ENCODE measurements at places on chromosomes 6 and 20.

DNA sequence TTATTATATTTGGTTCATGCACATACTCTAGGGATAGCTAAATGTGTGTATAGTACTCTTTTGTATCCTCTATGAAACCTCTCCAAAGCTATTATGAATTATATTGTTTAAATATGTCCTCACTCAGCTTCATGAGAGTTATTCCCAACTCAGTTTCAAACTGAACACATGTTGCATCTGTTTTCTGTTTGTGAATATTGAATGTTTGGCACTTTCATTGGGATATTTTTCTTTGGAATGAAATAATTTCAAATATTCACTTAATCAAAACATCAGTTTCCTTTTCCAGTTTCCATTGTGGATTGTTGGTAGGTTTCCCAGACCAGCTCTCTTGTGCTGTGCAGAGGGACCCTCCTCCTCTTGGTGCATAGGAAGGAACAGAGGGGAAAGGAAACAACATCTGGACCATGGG is 46.6 kb downstream of the HDAC2 start:
- no peak for DNase-seq

- DNase-seq: peak; percentile 69
Observed at GRCh38 chr20:35568645-35569044, 26.8 kb downstream of the ERGIC3 start.

- DNase-seq: no peak
Observed at GRCh38 chr6:124132256-124132655, 328.6 kb downstream of the NKAIN2 start.

DNA sequence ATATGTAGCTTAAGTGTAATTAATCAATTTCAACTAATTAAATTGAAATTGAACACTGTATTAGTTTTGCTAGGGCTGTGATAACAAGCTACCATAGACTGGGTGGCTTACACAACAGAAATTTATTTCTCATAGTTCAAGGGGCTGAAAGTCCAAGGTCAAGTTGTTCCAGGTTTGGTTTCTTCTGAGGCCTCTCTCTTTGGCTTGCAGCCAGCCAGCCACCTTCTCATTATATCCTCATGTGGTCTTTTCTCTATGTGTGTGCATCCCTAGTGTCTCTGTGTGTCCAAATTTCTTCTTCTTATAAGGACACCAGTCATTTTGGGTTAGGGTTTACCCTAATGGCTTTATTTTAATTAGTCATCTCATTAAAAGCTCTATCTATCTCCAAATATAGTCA is 611.7 kb downstream of the UTRN start:
- DNase-seq: no peak

DNA sequence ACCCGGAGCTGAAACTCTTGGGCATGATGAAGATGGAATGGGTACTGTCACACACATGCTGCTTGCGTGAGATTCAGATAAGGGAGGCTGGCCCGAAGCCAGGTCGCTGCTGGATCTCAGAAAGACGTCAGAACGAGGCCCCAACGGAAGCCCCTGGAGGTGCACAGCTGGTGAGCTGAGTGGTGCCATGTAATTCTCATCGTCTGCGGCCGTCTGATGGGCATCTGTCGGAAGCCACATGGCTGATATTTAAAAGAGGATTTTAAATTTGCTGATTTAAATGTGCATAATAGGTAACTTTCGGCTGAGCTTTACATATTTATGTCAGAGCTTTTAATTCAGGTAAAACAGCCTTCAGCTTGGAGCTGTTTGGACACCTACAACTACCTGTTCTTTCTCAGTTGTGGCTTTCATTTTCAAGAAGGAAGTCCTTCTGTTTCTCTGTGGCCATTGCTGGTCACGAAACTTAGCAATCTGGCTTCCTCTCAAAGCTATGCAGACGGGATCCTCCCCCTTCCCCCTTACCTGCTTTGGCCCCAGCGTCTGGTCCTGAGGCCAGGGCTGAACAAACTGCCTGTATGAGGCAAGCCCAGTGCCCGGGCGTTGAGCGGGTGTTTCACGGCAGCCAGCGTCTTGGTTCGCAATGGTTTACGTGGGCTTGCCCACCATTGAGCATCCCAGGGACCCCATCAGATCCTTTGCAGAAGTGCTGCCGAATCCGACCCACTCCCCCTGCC is 9.2 kb downstream of the SLCO4A1 start:
- DNase-seq: no peak

DNA sequence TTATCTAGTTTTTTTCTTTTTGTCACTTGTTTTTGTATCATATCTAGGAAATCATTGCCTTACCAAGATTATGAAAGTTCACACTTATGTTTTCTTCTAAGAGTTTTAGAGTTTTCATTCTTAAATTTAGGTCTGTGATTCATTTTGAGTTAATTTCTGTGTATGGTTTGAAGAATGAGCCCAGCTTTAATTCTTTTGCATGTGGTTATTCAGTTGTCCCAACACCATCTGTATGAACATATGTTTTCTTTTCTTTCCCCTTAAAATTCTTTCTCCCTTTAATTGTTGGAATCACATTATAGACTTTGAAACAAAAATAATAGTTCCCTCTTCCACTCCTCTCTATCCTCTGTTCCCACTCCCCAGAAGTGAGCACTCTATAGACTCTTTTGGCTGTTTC is 85.4 kb downstream of the SLX4IP start:
- DNase-seq: no peak

GRCh38 chr20:14775778-14776177 is 438.4 kb upstream of the FLRT3 start:
- no peak for DNase-seq

DNA sequence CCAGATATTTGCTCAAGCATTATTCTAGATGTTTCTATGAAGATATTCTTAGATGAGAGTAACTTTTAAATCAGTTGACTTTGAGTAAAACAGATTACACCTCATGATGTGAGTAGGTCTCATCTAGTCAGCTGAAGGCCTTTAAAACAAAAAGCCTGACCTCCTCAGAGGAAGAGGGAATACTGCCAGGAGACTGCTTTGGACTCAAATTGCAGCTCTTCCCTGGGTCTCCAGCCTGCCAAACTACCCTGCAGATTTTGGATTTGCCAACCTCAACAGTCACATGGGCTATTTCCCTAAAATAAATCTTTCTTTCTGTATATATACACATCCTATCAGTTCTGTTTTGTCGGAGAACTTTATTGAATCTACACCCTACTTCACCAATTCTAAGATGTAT is 182.5 kb upstream of the TENT5A start:
- DNase-seq: no peak

GRCh38 chr6:57173886-57174510 is 1.9 kb downstream of the BAG2 start:
- peak; percentile 28 for DNase-seq

DNA sequence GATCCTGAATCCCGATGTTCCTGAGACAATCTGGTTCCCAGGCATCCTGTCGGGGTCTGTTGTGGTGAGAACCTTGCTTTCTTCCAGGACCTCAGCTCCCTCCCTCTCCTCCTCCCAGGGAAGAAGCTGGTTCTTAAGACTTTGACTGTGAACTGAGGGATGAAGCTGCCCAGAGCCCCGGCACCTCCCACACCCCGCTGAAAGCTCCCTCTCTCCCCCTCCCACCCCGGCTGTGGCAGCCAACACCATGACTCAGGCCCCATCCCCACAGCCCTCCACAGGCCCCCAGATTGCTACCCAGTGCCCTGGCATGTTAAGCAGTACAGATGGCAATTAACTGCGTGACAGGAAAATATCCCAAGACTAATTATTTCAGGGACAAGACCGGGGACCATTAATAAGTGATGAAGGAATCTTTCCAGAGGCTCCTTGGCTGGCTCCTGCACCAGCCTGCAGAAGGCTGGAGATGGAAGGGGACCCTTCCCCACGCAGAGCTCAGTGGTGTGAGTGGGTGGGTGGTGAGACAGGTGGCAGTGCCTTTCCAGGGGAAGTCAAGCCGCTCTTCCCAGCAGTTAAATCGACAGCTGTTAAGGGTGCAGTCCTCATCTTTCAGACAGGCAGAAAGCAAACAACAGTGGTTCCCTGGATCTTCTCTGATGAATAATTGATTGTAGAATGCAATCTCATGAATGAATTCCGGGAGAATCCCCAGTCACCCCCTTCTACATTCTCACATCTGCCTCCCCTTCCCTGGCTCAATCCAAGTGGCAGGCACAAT is 237.9 kb downstream of the LRFN2 start:
- peak; percentile 27 for DNase-seq

GRCh38 chr6:134041093-134041492 is 11.3 kb downstream of the SLC2A12 start:
- DNase-seq: no peak

DNA sequence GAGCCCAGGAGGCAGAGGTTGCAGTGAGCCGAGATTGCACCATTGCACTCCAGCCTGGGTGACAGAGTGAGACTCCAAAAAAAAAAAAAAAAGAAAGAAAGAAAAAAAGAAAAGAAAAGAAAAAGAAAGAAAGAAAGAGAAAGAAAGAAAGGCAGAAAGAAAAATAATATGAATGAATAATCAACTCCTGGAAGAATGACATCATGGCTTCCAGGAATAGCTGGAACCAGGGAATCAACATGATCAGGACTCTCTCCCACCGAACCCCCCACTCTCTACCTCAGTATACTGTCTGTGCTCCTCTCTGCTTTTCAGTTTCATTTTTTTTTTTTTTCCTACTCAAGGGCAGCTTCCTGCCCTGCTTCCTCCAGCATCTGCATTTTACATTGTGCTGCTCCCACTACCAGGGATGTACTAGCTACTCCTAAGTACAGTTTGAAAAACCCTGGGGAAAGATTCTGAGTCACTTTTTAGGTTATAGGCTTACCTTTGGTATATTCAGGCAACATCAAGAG is 19.7 kb upstream of the MTCL3 start:
- DNase-seq: no peak

DNA sequence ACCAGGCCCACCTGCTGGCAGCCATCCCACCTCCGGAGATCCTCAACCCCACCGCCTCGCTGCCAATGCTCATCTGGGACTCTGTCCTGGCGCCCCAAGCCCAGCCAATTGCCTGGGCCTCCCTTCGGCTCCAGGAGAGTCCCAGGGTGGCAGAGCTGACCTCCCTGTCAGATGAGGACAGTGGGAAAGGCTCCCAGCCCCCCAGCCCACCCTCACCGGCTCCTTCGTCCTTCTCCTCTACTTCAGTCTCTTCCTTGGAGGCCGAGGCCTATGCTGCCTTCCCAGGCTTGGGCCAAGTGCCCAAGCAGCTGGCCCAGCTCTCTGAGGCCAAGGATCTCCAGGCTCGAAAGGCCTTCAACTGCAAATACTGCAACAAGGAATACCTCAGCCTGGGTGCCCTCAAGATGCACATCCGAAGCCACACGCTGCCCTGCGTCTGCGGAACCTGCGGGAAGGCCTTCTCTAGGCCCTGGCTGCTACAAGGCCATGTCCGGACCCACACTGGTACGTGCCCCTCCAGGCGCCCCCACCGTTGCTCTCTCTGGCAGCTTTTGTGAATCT is 1.1 kb downstream of the SNAI1 start:
- DNase-seq: no peak

DNA sequence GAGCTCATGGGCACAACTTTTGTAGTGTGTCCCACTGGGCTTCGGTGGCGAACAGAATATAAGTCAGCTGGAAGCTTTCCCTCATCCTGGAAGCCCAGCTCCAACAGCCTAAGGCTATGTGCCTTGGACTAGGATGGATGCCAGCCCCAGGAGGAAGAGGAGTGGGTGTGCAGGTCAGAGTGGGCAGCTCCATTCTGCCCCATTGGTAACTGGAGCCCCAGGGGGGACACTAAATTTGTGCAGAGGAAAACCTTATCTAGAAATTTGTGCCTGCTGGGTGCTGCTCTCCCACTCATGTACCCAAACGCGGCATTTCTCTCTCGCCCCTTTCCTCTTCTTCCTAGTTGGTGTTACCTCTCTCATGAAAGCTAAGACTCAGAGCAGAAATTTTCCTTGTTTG is 253.9 kb upstream of the MAN1A1 start:
- no peak for DNase-seq

GRCh38 chr20:25036331-25036936 is 21.5 kb downstream of the ACSS1 start:
- no peak for DNase-seq

DNA sequence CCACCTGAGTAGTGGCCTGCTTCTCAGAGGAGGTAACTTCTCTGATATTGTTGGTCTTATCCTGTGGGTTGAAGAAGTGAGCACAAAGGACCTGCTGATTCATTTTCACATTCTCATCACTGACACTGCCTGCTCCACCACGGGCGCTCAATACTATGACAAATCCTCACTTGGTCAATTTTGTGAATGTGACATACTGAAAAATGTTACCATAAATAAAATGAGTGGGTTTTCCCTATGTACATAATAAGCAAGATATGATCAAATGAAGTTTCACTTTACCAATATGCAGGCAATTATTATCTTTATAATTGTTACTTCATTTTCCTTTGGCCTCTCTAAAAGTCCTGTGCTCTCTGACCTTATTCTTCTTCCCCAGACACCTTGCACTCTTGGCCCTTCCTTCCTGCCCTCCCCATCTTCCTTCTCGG is 71.5 kb upstream of the RIPOR2 start:
- no peak for DNase-seq

- DNase-seq: no peak
Observed at GRCh38 chr6:79783670-79784394, 152.7 kb downstream of the SH3BGRL2 start.

DNA sequence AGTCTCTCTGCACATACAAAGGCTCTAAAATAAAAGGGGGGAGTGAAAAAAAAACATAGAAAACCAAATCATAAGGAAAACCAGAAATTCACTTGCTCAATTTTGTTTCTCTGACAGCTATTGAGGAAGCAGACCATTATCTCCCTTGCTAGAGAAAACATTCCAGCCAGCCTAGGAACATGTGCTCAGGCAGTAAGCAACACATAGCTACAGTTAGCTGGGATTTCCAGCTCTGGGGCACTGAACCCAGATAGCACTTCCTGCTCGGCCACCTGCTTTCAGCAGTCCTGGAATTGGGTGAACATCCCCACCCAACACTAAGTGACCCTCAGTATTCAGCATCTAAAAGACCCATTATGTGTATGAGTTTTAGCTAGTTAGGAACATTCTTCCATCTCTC is 61.3 kb downstream of the TNFRSF21 start:
- no peak for DNase-seq

GRCh38 chr20:59784791-59785668 is 148.4 kb downstream of the SYCP2 start:
- peak; percentile 19 for DNase-seq

GRCh38 chr6:41663568-41663967 is 25.3 kb downstream of the MDFI start:
- DNase-seq: no peak

GRCh38 chr6:14877758-14878157 is 368.1 kb upstream of the JARID2 start:
- no peak for DNase-seq

DNA sequence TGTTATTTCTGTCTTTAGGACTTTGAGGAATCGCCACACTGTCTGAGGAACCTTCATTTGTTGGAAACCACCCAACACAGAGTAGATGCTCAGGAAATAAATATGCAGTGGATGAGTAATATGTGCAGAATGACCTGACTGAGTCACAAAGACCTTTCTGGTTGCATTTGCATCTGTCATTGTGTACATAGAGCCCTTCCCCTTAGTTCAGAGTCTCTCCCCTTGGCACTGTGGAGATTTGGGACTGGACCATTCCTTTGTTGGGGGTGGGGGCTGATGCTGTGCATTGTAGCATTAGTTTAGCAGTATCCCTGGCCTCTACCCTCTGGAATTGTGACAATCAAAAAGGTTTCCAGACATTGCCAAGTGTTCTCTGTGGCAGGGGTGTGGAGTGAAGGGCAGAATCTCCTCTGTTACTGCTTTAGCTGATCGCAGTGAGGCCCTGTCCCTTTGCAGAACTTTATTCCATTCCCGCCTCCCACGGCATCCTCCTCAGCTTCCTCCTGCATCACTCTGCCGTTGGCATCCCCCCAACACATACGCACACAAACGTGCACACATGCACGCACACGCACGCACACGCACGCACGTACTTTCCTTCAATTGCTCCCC is 64.5 kb downstream of the EYA2 start:
- no peak for DNase-seq

- DNase-seq: no peak
Observed at GRCh38 chr6:158322724-158323560, 10.7 kb downstream of the TULP4 start.

All from H9 (cell line).